GM23338 (cell line): ENCODE measurements at places on chromosomes 1 and 21.

GRCh38 chr1:212981025-212981495 lies 30.7 kb downstream of the VASH2 start:
- peaks cover 61% of the 10 kb centered on the region for H3K36me3 ChIP-seq
- peaks cover 68% of the 10 kb centered on the region for H3K4me1 ChIP-seq
- no peaks in the 10 kb centered on the region for H3K27me3 ChIP-seq
- no peak overlapping the region for H3K4me3 ChIP-seq
- DNase-seq: peak; percentile 60

DNA sequence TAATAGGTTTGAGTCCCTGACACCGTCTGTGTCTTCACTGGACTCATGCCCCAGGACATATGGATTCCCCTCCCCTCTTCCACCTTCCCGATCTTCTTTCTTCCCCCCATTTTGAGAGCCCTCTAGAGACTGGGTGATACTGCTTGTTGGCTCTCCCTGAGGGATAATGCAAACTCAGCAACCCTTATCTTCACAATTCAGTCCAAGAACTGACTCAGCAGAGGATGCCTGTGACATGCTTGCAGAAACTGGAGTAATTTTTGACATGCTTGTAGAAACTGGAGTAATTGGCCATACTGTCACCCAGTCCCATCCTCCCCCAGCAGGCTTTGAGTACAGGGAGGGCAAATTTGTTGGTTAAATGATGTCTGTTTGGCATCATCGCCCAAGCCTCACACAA lies 127.6 kb upstream of the CTTNBP2NL start:
- H3K27me3 ChIP-seq: no peaks in the 10 kb centered on the region
- H3K4me3 ChIP-seq: no peak overlapping the region
- no peak for DNase-seq
- H3K27ac ChIP-seq: no peak overlapping the region

GRCh38 chr1:1314678-1315335 lies 6.4 kb downstream of the PUSL1 start:
- 0 out of 2 replicates have a peak overlapping the region, but pooled peaks have one; percentile 69 for H3K27ac ChIP-seq
- no peak overlapping the region for H3K4me3 ChIP-seq
- H3K27me3 ChIP-seq: no peaks in the 10 kb centered on the region
- no peak for DNase-seq

GRCh38 chr1:46041974-46042373 lies 90.5 kb downstream of the PIK3R3 start:
- no peaks in the 10 kb centered on the region for H3K36me3 ChIP-seq
- H3K27ac ChIP-seq: no peak overlapping the region
- DNase-seq: no peak
- peaks cover 11% of the 10 kb centered on the region for H3K27me3 ChIP-seq

GRCh38 chr1:35210321-35211119 lies 17.6 kb upstream of the SFPQ start:
- H3K4me1 ChIP-seq: peaks cover 22% of the 10 kb centered on the region
- H3K27me3 ChIP-seq: no peaks in the 10 kb centered on the region
- H3K36me3 ChIP-seq: no peaks in the 10 kb centered on the region
- peak overlapping the region; percentile 16 for H3K4me3 ChIP-seq
- peak overlapping the region; percentile 77 for H3K27ac ChIP-seq

- no peaks in the 10 kb centered on the region for H3K27me3 ChIP-seq
- H3K27ac ChIP-seq: no peak overlapping the region
- H3K4me3 ChIP-seq: no peak overlapping the region
- H3K4me1 ChIP-seq: no peaks in the 10 kb centered on the region
- no peaks in the 10 kb centered on the region for H3K36me3 ChIP-seq
- peak; percentile 90 for DNase-seq
Observed at GRCh38 chr21:37700641-37701202, 215.5 kb downstream of the KCNJ6 start.

DNA sequence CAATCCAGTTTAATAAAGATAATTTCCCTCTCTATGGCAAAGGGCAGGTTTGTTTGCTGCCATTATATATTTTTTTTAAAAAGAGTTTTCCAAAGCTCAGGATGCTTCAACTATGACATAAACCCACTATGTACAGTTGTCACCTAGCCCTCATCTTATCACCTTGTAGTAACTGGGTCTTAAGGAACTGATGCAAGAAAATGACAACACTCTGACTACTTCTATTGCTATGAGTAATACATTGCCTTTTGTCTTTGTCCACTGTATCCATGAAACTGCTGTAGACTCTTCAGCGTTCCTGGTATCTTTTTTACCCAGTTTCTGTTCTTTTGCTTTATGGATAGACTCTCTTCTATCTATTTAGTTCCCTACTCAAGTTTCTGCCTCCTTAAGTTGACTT lies 586.5 kb downstream of the NEGR1 start:
- no peaks in the 10 kb centered on the region for H3K36me3 ChIP-seq
- H3K4me3 ChIP-seq: no peak overlapping the region
- H3K27me3 ChIP-seq: no peaks in the 10 kb centered on the region
- DNase-seq: no peak

DNA sequence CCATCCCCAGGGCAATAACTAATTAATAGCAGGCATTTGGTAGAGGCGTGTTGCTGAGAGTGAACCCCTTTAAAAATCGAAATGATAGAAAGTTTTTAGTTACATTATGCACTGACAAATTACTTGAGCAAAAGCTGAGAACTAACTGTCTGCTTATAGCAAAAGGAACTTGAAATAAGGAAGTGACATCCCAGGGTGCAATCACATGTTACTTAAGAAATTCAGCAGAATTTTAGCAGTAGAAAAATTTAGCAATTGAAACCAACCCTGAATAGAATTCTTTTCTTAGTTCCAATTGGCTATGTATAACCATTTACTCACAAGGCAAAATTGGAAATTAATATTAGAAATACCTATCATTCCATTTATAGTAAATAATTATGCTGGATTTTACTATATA lies 139.5 kb upstream of the SAMSN1 start:
- H3K27ac ChIP-seq: no peak overlapping the region
- no peaks in the 10 kb centered on the region for H3K27me3 ChIP-seq
- H3K4me1 ChIP-seq: 0 out of 2 replicates have a peak, but pooled peaks cover 7% of the 10 kb centered on the region
- no peak for DNase-seq
- no peak overlapping the region for H3K4me3 ChIP-seq
- no peaks in the 10 kb centered on the region for H3K36me3 ChIP-seq

DNA sequence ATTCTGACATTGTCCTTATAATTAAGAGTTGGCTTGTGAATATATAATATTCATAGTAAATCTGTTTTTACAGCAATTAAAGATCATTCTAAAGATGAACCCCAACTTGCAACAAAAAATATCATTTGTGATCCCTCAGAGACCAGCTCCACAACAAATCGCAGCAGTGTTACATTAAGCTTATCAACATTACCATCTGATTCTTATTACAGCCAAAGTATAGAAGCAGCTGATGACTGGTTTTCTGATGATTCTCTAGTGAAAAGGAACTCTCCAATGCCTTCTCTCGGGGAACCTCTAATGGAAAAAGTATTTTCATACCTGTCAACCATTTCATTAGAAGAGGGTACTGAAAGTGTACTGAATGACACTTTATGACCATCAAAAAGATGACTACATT lies 45.4 kb downstream of the C1orf185 start:
- H3K27me3 ChIP-seq: no peaks in the 10 kb centered on the region
- H3K27ac ChIP-seq: no peak overlapping the region
- H3K4me1 ChIP-seq: no peaks in the 10 kb centered on the region
- no peak overlapping the region for H3K4me3 ChIP-seq

DNA sequence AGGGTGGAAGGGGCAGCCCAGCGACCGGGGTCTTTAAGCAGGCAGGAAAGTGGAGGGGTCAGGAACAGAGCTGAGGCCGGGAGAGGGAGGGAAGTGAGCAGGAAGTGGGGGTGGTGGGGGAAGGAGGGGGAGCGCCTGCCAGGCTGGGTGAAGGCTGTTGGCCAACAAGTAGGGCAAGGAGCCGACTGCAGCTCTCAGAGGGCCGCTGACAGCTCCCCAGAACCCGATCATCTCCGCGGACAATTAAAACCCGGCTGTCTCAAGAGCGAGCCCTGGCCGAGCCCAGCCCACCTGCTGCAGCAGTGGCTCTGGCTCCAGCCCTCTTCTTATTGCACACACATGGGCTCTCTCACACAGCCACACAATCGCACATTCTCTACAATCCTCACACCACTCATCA lies 51.6 kb downstream of the GRIK3 start:
- DNase-seq: peak; percentile 21
- H3K4me1 ChIP-seq: peaks cover 4% of the 10 kb centered on the region; the same call in 1 of the 2 replicates
- H3K27me3 ChIP-seq: no peaks in the 10 kb centered on the region
- H3K27ac ChIP-seq: no peak overlapping the region

GRCh38 chr21:45168522-45168921 lies 94.1 kb downstream of the ADARB1 start:
- H3K27ac ChIP-seq: no peak overlapping the region
- no peaks in the 10 kb centered on the region for H3K4me1 ChIP-seq
- H3K27me3 ChIP-seq: no peaks in the 10 kb centered on the region
- H3K4me3 ChIP-seq: no peak overlapping the region

DNA sequence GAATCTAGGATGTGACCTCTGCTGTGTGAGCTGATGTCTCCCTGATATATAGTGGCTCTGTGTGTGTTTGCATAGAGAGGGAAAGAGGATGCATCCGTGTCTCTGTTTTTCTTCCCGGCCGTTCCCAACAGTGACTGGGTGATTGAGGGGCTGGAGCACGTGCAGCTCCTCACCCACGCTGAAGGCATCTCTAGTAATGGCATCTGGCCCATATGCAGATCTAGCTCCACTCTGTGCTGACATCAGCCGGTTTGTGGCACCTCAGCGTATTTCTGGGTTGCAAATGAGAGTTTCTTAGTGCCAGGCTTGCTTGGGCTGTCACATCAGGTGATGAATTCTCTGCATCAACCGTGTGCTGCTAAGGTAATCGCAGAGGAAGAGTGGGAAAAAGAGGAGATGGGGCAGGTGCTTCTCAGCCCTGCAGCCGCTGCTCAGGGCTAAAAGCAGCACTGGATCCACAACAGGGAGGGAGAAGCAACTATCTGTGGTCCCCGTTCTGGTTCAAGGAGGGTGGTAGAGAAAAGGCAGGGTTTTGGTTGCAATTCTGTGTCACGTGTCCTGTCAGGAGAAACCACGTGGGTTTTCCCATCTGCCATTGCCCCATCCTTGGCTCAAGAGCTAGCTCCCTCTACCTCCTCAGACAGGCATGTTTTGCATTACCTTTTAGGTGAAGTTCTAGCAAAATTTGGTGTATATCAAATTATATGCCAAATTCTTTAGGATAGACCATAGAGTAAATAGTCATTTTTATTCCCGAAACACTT lies 282.9 kb downstream of the PBX1 start:
- no peaks in the 10 kb centered on the region for H3K27me3 ChIP-seq
- no peak overlapping the region; the same call in 1 of the 2 replicates for H3K27ac ChIP-seq
- 0 out of 2 replicates have a peak, but pooled peaks cover 8% of the 10 kb centered on the region for H3K36me3 ChIP-seq
- H3K4me3 ChIP-seq: no peak overlapping the region
- no peak for DNase-seq

GRCh38 chr1:84851839-84852238 lies 41.2 kb downstream of the LPAR3 start:
- H3K36me3 ChIP-seq: 0 out of 2 replicates have a peak, but pooled peaks cover 6% of the 10 kb centered on the region
- H3K4me1 ChIP-seq: no peaks in the 10 kb centered on the region; the same call in 1 of the 2 replicates
- H3K27me3 ChIP-seq: no peaks in the 10 kb centered on the region
- H3K4me3 ChIP-seq: no peak overlapping the region

- no peak overlapping the region for H3K27ac ChIP-seq
- H3K27me3 ChIP-seq: no peaks in the 10 kb centered on the region
- peak; percentile 92 for DNase-seq
Observed at GRCh38 chr21:32403201-32403777, 9.2 kb upstream of the EVA1C start.

DNA sequence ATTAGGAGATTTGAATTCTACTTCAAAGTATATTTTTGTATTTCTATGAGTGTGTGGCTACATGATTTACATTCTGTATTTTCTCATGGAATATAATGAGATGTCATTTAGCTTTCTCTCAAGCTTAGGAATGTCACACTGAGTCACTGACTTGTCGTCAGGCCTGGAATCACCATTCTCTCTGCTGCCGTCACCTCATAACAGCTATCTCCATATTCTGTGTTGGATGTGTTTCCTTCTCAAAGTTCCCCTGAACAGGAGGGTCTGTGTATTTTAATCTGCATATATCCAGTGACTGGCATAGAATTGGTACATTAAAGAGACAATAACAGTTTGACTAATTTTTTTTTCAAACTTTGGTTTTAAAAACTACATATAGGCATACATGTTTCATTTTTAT lies 35.9 kb downstream of the LYPLAL1 start:
- no peak for DNase-seq
- no peaks in the 10 kb centered on the region for H3K27me3 ChIP-seq
- H3K27ac ChIP-seq: no peak overlapping the region
- no peaks in the 10 kb centered on the region for H3K4me1 ChIP-seq

- no peak overlapping the region for H3K4me3 ChIP-seq
- H3K27ac ChIP-seq: no peak overlapping the region
- H3K4me1 ChIP-seq: peaks cover 19% of the 10 kb centered on the region
- DNase-seq: no peak
Observed at GRCh38 chr1:40313329-40313957, 3.6 kb downstream of the COL9A2 start.

- DNase-seq: no peak
- no peaks in the 10 kb centered on the region for H3K4me1 ChIP-seq
- no peaks in the 10 kb centered on the region for H3K27me3 ChIP-seq
- no peaks in the 10 kb centered on the region for H3K36me3 ChIP-seq
Observed at GRCh38 chr1:167578939-167579521, 25.5 kb upstream of the CREG1 start.

- peaks cover 12% of the 10 kb centered on the region for H3K36me3 ChIP-seq
- H3K4me3 ChIP-seq: no peak overlapping the region
- H3K27me3 ChIP-seq: no peaks in the 10 kb centered on the region
Observed at GRCh38 chr21:26025536-26026512, 144.7 kb downstream of the APP start.

- H3K27ac ChIP-seq: no peak overlapping the region
- no peaks in the 10 kb centered on the region for H3K36me3 ChIP-seq
- H3K4me3 ChIP-seq: peak overlapping the region; percentile 84
- peaks cover 26% of the 10 kb centered on the region; the same call in 1 of the 2 replicates for H3K27me3 ChIP-seq
Observed at GRCh38 chr1:114671011-114671938, 1.4 kb upstream of the DENND2C start.

DNA sequence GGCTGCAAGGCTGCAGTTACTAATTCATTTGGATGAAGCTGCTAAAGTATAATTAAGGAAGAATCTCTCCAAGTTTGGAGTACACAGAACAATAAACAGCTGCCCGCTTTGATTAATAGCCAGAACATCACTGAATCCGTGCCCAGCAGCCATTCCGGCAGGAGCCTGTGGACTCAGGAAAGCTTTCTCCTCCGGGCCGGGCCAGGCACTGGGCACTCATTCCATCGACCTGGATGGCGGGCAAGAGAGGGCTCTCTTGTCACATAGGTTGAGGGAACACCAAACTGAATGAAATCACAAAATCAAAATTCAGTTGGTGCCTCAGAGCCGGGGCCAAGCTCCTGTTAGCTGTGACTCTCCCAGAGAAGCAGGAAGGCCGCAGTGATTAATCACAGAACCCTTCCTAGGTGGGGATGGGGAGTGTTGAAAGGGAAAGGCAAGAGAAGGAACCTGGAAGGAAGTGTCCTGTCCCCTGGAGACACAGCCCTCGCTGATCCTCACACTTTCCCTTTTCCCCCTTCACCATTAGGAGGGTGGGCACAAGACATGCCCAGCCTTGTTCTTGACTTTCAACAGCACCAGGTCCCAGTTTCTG lies 306.7 kb downstream of the NPHP4 start:
- DNase-seq: no peak
- no peaks in the 10 kb centered on the region; the same call in 1 of the 2 replicates for H3K36me3 ChIP-seq
- no peaks in the 10 kb centered on the region for H3K4me1 ChIP-seq
- H3K27me3 ChIP-seq: no peaks in the 10 kb centered on the region
- H3K4me3 ChIP-seq: no peak overlapping the region

- H3K4me1 ChIP-seq: peaks cover 14% of the 10 kb centered on the region
- H3K36me3 ChIP-seq: no peaks in the 10 kb centered on the region
- no peaks in the 10 kb centered on the region for H3K27me3 ChIP-seq
- DNase-seq: peak; percentile 48
- no peak overlapping the region for H3K27ac ChIP-seq
Observed at GRCh38 chr1:70727886-70728489, 316.9 kb downstream of the CTH start.
